Fibroblast of skin of scalp (primary cell): ENCODE measurements at places on chromosomes 7 and 10.
A peak's percentile ranks its signal among the peaks of the same experiment; 100 is the strongest.

DNA sequence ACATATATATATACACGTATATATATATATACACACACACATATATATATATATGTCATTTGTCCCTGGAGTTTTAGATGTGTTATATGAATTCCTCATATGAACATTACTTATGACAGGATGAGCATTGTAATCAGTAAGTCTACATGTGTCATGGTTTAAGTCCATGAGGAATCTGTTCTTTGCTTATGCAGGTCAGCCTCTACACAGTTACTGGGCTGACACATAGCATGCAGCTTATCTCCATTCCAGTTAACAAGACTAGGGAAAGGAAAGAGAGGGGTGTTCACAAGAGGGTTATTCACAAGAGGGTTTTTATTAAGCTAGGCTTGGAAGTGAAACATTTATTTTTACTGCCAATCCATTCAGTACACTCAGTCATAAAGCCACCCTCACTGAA is 226.7 kb downstream of the SNX13 start:
- DNase-seq = no peak

GRCh38 chr10:99784727-99785441 is 2.4 kb downstream of the ABCC2 start:
- peak; percentile 35 for DNase-seq

DNA sequence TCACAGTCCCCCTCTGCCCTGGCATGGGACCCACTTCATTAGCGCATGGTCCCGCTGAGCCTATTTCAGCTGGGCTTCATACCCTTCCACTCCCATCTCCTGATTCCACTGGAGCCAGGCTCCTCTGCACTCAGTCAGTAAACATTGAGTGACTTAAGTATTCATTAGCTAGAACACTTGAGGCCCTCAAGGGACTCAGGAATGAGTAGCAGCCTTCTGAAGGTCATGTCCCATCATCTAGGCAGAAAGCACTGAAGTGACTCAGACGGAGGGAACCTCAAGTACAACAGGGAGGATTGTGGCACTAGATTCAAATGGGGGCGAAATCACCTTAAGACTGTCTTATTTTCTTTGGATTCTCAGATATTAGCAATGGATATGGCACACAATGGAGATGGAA is 186.6 kb upstream of the INHBA start:
- no peak for DNase-seq

GRCh38 chr7:112157072-112157471 is 49.1 kb downstream of the DOCK4 start:
- DNase-seq = peak; percentile 80

GRCh38 chr7:75662579-75663301 is 76.0 kb downstream of the HIP1 start:
- no peak for DNase-seq

DNA sequence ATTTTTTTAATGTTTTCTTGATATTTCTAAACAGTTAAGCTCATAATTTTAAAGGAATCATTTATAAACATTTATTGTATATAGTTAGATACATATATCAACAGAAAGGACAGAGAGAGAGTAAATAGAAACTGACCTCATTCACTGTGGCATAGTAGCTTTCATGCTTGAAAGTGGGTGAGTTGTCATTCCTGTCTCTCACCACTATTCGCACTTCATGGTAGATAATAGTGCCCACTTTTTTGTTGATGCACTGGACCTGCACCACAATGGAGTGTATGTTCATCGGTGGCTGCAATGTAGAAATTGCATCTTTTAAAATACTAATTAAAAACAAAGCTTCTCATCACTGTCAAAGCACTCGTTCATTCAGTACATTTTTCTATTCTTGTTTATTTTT is 432.0 kb downstream of the PCDH15 start:
- DNase-seq = no peak

DNA sequence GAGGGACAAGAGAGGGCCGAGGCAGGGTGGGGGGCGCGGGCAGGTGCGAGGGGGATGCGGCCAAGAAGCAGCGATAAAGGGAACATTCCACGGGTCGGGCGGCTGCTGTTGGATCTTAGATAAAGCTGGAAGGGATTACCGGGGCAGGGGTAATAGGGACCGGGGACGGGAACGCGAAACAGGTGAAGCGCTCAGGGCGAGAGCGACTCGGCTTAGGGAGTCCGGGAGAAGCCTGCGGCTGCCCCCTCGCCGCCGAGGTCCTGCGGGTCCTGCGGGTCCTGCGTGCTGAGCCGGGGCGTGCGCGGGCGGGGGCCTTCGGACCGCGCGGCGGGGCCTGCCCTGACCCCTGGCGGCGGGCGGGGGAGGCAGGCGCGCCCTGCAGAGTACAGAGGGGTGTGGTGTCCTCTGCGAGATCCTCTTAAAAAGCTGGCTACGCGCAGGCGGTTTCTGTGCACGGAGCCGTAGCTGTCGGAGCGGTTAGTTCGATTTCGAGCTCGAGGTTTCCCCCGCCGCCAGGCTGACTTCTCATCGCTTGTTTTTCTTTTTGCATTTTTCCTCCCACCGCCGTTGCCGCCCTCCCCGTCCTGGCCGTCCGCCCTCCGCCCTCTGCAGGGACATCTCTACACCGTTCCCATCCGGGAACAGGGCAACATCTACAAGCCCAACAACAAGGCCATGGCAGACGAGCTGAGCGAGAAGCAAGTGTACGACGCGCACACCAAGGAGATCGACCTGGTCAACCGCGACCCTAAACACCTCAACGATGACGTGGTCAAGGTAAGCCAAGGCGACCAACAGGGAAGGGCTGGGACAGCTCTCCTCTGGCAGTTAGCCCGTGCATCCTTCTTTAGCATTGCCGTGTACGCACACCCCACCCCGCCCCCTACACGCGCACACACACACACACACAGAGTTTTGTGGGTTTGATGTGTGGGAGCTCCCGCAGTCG is 1.4 kb downstream of the CAV1 start:
- DNase-seq = peak; percentile 92

GRCh38 chr10:48607356-48608278 is 2.7 kb upstream of the ARHGAP22 start:
- DNase-seq = no peak

GRCh38 chr10:96998329-96998888 is 166.3 kb downstream of the LCOR start:
- DNase-seq = peak; percentile 61

- peak; percentile 77 for DNase-seq
Observed at GRCh38 chr7:56074371-56074791, 10.3 kb downstream of the SUMF2 start.

- DNase-seq = no peak
Observed at GRCh38 chr7:50149369-50149768, 56.3 kb upstream of the ZPBP start.

- no peak for DNase-seq
Observed at GRCh38 chr10:73232887-73233286, 14.2 kb downstream of the DNAJC9 start.

GRCh38 chr7:52797801-52798200 is 237.6 kb upstream of the POM121L12 start:
- DNase-seq = no peak

GRCh38 chr10:109504401-109504800 is 418.9 kb downstream of the XPNPEP1 start:
- DNase-seq = peak; percentile 27

GRCh38 chr7:67753891-67754290 is 757.3 kb downstream of the TYW1 start:
- DNase-seq = peak; percentile 7

DNA sequence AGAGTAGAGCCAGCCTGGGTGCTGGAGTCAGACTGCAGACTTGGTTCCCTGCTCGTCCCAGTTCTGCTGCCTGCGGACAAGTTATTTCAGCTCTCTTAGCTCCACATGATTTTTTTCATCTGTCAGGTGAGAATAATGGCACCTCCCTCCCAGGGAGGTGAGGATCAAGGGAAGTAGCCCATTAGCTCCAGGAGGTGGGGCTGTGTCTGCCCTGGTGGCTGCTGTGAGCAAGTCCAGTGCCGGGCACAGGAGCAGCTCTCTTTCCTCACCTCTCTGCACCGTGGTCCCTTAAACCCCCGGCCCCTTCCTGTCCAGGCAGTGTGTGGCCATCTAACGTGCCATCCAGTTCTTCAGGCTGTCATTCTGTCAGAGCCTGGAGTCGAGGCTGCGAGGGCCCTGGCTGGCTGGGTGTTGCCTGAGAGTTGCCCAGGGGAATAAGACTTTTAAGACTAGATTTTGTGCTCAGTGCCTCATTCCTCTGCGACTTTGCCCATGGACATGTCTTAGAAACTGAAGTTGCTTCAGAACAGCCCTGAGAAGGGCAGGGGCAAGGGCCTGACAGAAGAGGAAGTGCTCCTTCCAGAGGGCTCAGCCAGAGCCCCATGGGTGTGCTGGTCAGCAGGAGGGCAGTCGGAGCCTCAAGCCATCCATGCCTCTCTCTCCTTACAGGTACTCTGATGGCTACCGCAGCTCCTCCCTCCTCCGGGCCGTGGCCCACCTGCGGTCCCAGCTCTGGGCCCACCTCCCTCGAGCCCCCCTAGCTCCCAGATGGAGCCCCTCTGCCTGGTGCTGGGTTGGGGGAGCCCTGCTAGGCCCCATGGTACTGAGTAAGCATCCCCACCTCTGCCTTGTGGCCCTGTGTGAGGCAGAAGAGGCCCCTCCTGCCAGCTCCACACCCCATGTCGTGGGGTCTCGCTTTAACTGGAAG is 5.0 kb downstream of the ABCB8 start:
- DNase-seq = no peak

- peak; percentile 1 for DNase-seq
Observed at GRCh38 chr10:63042256-63042655, 90.9 kb upstream of the NRBF2 start.

- no peak for DNase-seq
Observed at GRCh38 chr10:11877591-11877905, 54.4 kb downstream of the PROSER2 start.

DNA sequence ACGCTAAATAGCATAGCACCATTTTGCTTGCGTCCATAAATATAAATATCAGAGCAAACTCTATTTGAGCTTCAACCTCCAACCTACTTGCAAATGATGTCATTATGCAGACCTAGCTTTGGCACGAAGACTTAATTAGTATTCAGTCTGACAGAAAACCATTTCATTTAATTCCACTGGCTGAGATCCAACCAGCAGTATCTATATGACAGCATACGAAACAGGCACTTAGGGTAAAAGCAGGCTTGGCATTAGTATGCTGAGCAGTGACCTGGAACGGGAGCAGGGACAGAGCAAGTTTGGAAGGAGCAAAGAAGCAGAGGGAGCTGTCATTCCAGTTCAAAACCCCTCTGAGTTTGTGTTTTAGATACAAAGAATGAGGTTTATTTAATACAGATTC is 312.5 kb upstream of the CHRM2 start:
- no peak for DNase-seq

DNA sequence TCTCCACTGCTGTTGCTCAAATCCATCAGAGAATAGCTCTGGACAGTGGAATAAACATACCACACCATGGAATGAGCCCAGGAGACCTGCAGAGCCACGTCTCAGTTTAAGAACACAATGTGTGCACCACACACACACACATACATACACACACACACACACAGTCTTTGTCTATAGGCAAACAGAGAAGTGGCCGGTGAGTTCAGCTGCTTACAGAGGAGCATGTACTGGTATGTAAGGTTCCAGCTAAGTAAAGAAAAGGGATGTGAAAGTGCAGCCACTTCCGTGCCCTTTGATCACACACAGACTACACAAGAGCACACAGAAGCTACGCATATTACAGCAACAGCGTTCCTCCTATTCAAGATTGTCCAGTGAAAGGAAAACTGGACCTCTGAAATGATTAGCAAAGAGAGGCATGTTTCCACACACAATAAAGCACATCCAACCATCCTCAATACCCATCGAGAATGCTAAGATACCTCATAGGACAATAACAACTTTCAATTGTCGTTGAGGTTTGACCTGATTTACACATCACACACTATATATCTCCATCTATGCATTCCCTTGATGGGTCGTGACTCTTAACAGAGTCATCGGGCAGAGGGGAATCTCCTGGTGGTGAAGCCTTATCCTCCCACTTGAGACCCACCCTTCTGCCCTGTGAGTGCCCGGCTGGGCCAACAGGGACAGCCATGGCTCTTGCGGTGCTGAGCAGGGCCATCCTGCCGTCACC is 23.6 kb downstream of the SLC35B4 start:
- no peak for DNase-seq

DNA sequence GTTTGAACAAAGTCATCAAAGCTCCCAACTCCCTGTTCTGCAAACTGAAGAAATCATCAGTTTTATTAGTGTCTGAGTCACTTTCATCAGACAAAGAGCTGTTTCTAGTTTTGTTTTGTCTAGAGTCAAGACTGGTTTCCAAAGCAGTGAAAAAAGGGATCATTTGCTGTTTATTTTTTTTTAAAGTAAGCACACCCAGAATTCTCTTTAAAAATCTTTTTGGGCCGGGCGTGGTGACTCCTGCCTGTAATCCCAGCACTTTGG is 972.0 kb upstream of the CELF2 start:
- peak; percentile 15 for DNase-seq

DNA sequence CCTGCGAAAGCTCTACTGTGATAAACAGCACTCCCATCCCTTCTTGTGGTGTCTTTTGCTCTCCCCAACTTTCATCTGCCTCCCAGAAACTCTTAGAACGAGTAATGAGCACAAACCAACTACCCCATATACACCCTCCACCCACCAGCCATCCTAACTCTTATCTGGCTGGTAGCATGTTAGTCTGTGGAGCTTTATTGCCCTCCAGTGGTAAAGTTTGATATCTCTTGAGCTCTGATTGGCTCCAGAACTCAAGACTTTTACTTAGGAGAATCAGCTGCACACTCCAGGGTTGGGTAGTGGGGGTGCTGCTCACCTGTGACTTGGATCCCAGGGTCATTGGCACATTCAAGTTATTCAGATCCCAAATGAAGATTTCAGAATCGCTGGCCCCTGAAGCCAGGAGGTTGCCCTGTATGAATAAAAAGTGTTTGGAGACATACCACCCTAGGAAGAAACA is 10.9 kb downstream of the SEC31B start:
- DNase-seq = peak; percentile 70

GRCh38 chr10:14617852-14618251 is 156.8 kb downstream of the FAM107B start:
- peak; percentile 41 for DNase-seq

GRCh38 chr10:113322843-113323242 is 230.0 kb upstream of the HABP2 start:
- DNase-seq = no peak

DNA sequence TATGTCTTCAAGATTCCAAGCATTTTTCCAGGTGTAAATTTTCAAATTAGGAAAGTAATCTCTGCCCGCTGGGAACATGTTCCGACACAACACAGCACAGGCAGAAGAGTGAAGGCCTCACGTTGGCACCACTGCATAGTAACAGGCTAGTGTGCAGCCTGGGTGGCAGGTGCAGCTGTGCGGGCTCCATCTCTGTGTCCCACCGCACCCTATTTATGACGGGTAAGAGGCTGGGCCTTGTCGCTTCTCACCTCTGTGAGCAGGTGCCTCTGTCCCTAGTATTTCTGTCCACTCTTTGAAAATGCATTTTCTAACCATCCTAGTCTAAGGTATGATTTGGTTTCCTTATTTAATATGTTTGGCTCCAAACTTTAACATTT is 24.1 kb downstream of the VIPR2 start:
- DNase-seq = no peak

DNA sequence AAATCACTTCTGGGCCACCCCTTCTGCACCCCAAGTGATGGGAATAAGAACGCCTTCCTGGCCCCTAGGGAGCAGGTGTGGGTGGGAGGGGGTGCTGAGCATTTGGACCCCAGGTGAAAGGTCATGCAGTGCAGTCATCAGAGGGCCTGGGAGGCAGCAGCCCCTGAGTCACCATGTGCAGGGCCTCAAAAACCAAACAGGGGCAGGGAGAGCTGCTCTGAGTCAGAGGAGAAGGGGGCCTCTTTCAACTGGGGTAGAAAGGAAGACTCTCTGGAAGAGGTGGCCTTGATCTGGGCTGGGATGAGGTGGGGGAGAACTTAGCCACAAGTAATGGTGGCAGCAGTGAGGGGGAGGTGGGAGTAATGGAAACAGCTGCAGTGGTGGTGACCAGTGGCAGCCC is 164.3 kb downstream of the BUB3 start:
- no peak for DNase-seq
